Muscle of back (tissue), 13 donors: ENCODE measurements at places on chromosomes 7 and 10.

DNA sequence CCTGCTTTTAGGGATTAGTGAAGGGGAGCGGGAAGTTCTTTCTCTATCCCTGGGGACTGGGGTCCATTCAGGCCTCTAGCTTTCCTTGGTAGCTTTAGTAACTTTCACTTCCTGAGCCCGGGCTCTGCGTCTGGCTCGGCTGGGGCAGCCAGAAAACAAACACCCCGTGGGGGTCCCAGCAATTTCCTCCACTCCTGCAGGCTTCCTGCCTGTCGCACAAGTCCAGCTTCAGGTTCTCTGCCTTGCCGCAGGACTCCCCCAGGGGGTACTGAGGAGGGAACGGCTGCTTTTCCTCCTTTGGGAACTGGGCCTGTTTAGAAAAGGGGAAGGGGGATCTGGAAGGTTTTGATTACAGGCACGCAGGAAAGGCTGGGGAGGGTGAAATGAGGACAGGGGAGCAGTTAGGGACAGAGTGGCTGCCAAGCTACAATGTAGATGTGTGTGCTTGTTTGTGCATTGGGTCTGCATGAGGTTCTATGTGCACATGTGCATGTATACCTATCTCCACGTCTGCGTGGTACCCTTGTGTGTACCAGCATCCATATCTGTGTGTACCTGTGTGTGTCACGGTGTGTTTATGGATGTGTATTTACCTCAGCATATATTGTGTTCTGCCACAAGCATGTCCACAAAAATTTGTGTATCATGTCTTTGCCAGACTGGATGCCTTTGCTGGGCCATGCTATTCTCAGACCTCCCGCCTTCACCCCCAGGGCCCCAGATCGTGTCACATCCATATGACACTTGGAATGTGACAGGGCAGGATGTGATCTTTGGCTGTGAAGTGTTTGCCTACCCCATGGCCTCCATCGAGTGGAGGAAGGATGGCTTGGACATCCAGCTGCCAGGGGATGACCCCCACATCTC lies 2.0 kb downstream of the KAZALD1 start:
- no peak for DNase-seq

DNA sequence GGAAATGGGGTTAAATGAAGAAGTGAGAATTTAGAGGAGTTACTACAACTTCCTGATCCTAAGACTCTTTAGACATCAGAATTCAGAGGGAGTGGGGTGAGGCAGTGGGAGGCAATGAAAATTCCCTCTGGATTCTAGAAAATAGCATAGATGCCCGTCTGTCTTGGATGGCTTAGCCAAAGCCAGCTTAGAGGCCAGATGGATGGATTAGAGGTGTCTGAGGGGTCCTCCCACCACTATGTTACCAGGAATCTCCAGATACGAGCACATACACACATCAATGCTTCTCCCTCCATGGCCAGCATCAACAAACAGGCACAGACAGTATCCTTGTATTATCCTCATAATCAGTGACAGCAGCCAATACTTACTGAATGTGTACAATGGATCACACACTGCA lies 418.1 kb downstream of the PLXNA4 start:
- no peak for DNase-seq

DNA sequence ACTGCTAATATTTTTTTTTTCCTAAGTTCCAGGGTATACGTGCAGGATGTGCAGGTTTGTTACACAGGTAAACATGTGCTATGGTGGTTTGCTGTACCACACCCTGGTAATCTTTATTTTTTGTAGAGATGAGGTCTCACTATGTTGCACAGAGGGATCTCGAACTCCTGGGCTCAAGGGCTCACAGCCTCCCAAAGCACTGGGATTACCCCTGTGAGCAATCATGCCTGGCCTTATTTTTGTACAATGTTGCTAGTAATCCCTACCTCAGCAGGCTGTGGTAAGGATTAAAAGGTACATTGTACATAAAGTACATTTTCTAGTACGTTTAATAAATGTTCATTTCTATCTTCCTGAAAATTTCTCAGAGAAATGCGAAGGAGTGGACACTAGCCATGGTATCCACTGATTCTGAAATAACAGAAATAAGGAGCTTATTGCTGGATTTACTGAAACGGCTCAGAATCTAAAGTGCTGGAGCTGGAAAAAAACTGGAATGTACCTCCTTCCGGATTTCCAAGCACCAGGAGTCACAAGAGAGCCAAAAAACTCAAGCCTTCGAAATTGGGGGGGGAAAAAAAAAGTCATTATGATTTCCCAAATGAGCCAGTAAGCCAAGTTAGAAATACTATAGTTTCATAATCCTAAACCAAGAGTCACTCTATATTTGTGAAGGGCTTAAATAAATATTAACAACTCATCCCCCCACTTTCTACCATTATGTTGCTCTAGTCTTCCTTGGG lies 69.6 kb downstream of the NT5C2 start:
- no peak for DNase-seq

DNA sequence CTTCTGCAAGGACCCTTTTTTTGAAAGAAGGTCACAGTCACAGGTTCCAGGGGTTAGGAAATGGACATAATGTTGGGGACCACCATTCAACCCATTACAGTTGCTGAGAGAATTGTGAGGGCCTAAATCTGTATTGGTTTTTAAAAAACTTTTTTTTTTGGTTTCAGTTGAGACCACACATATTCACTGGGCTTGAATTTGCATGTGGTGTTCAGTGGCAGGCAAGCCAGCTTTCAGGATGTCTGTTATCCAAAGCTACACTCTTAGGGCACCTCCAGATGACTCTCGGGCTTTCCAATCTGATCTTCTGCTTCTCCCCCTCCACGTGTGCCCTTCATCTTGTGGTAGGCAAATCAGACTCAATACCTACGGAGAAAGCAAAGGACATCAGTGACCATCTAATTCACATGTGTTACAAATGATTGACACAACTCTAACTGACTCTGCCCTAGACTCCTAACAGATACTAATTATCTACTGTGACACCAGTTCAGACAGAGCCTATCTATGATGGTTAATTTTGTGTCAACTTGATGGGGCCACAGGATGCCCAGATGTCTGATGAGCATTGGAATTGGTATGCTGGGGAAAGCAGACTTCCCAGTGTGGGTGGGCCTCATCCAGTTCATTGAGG lies 93.3 kb upstream of the ELMO1 start:
- DNase-seq: no peak

- no peak for DNase-seq
These were observed 12.9 kb upstream of the ENTPD1 start for GRCh38 chr10:95742962-95743535.

DNA sequence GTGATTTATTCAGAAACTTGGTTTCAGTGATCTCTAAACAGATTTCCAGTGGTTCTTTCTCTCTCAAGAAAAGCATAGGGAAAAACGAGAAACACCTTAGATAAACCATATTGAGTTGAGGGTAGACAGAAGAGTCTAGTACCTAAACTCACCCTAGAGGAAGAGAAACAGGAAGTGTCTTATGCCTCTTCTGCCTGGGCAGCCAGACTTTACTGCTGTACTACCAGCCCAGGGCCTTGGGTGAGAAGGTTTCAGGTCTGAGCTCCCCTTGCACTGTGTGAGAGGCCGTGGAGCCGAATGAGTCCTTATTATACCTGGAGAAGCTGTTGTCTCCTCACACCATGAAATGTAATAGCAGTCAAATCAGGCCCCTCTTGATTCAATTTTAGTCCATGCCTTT lies 18.2 kb downstream of the HIF1AN start:
- DNase-seq: no peak

DNA sequence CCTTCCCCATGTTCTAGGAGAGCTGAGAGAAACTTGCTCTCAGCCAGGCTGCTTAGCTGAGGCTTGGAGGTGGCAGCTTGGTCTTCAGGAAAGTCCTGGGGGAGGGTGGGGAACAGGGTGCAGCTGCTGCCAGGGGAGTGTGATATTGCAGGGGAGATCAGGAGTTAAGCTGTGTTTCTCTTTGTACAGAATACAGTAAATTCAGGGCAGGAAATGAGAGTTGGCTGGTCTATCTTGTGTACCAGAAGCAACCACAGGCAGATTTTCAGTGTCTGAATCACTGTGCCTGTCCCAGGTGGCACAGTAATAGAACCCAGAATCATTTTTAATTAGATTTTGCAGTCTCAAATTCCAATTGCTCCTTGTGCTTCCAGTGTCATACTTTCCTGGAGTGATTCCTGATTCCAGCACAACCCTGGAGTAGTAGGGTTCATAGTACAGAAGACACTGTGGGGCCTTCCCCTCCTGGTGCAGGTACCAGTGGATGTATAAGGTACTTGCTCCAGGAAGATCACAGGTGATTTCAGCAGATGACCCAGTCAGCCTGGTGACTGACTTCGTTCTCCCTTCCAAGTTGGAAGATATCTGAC lies 94.0 kb upstream of the TARP start:
- no peak for DNase-seq

- no peak for DNase-seq
These were observed 71.7 kb upstream of the KCND2 start for GRCh38 chr7:120201290-120201689.

DNA sequence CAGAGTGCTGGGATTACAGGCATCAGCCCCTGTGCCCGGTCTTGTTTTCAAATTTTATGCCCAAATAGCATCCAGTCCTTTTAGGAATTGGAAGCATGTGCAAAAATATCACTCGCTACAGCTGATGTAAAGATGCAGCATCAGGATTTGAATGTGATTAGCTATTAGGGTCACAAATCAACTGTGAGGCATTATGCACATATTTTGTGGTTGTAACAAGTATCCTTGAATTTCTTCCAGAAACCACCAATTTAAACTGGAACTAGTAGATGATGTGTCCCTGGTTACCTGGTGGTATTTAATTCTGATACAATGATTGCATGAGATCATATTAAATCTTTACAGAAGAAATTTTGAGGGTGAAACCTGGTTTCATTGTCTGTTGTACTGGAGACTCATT lies 41.0 kb upstream of the ITGA8 start:
- DNase-seq: no peak

DNA sequence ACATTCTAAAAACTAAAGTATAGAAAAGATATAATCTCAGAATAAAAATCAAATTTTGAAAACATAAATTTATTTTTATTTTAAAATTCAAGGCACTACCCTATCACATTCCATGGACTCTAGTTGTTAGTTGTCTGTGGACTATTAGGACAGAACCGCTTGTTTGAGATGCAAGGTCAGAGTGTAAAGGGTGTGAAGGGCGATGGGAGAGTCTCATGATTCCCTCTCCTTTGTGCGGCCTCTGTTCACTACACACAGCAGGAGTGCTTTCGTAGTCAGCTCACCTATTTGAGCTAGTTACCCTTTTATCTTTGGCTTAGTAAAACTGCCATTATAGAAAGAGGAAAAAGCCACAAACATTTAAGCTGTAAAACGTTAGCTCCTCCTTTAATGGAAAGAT lies 189.8 kb upstream of the TEX47 start:
- DNase-seq: no peak

- DNase-seq: no peak
These were observed 43.1 kb downstream of the EGFR start for GRCh38 chr7:55061726-55062499.

GRCh38 chr10:8445353-8445752 lies 390.9 kb downstream of the GATA3 start:
- no peak for DNase-seq

DNA sequence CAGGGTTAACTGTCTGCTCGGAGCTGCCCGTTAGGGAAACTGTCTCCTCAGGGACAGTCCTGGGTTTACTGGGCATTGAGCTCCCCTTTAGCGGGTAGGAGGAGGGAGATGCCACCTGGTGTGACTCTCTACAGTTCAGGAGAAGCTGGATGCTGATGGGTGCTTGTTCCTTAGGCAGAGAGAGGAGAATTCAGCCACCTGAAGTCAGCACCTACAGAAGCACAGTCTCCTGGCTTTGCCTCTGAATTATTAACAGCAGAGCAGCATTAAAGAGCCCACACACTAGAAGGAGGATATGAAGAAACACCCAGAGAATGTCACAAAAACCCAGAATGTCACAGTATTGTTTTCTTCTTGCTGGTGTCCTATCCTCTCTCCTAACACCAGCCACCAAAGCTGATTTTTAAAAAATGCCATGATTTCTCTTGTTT lies 696 bp downstream of the GIMAP4 start:
- DNase-seq: no peak

GRCh38 chr7:47104206-47104549 lies 477.7 kb downstream of the TNS3 start:
- DNase-seq: no peak

DNA sequence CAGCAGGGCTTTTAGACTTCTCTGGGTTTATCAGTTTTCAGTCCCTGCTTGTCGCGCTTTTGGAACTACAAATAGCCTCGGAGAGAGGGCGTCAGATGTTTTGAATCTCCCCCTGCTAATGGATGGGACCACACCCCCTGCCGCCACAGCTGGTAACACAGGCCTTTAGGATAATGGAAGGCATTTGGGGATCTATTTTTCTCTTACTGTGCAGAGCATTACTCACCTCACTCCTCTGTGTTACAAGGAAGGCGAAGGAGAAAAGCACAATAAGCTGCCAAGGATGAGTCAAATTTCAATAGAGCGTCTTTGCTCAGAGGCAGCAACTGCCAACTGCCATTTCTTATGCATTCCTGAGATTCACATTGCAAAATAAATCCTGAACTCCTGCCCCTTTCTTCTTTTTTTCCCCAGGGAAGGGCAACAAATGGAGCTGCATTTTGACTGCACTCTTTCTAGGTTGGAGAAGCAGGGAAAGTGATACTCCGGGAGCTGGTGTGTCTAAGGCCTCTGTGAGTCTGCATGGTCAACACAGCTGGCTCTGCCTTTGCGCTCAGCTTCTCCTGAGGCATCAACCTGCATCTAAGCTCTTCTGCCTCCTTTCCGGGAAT lies 31.5 kb upstream of the SMNDC1 start:
- peak; percentile 70 for DNase-seq

DNA sequence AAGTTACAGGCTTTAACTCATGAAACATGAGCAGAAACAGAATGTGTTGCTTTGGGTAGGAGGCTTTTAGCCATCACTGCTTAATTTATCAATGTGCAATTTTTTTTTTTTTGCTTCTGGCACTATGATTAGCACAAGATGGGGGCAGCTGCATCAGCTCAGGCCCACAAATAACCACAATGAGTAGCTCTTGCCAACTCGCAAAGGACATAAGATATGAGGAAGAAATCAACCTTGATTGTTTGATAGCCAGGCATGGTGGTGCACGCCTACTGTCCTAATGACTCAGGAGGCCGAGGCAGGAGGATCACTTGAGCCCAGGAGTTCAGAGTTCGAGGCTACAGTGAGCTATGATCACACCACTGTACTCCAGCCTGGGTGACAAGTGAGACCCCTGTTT lies 12.3 kb downstream of the NOD1 start:
- DNase-seq: no peak

GRCh38 chr7:51705701-51706100 lies 389.1 kb upstream of the COBL start:
- no peak for DNase-seq

DNA sequence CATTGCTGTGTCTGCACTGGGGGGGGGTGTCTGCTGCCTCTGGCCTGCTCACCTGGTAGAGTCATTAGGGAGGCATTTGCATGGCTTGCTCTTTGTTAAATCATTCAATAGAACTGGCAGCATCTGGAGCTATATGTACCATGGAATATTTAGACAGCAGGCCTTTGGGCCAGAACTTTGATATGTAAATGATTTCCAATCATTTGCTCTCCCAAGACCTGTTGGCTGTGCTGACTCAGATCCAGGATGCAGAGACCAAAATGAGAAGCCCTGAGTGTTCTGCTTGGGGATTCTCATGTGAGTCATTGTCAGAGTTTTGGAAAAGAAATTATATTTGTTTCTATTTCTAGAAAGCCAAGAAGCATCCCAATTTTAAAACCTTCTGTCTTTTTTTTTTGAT lies 257.6 kb upstream of the IGFBP3 start:
- peak; percentile 59 for DNase-seq
